ENCODE measurements at places on chromosomes 11 and 22. TPM values are rescaled to one million over a fixed set of nuclear protein-coding genes. Genes with fewer than 3 reads are reported as not detected.

GRCh38 chr11:41400819-41401382 lies 58.6 kb downstream of the LRRC4C start:
- no peak overlapping the region for H3K27ac ChIP-seq
- no peak for DNase-seq
- H3K36me3 ChIP-seq = no peaks in the 10 kb centered on the region
- no peaks in the 10 kb centered on the region for H3K4me1 ChIP-seq

GRCh38 chr11:47225552-47226400 lies 11.0 kb downstream of the DDB2 start:
- no peaks in the 10 kb centered on the region for H3K4me1 ChIP-seq
- DNase-seq = no peak
- no peaks in the 10 kb centered on the region for H3K27me3 ChIP-seq
- H3K4me3 ChIP-seq = no peak overlapping the region
- H3K27ac ChIP-seq = no peak overlapping the region

Gene RASD2
- total RNA-seq = 0.20 TPM

Gene CEP126
- total RNA-seq = 3.9 TPM

DNA sequence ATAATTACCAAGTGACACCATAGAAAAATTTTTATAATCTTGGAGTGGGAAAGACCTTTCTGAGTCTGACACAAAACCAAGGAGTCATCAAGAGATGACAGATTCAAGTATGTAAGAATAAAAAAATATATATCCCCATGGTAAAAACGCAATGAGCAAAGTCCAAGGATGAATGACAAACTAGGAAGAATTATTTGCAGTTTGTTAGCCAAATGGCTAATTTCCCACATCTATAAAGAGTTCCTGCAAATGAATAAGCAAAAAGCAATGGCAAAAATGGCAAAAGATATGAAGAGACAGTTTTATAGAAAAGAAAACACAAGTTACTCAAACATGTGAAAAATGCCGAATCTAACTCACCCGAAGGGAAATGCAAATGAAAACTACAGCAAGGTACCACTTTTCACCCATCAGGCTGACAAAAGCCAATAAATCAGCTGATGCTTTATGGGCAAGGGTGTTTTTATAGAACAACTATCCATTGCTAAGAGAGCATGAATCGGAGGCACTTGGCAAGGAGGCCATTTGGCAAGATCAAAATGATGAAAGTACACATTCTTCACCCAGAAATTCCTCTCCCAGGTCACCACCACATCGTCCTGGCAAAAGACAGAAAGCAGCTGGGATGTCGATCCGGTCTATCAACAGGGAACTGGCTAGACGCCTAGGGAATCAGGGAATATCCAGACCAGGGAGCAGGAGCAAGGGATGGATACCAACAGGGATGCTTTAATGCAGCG lies 21.1 kb upstream of the KLHL35 start:
- H3K4me3 ChIP-seq = no peak overlapping the region
- peaks cover 4% of the 10 kb centered on the region for H3K27me3 ChIP-seq
- no peaks in the 10 kb centered on the region for H3K36me3 ChIP-seq

Gene ELMOD1
- 0.81 TPM for total RNA-seq

Gene SLC25A1
- total RNA-seq = 54.8 TPM
